ENCODE measurements at places on chromosomes 2 and 18.

DNA sequence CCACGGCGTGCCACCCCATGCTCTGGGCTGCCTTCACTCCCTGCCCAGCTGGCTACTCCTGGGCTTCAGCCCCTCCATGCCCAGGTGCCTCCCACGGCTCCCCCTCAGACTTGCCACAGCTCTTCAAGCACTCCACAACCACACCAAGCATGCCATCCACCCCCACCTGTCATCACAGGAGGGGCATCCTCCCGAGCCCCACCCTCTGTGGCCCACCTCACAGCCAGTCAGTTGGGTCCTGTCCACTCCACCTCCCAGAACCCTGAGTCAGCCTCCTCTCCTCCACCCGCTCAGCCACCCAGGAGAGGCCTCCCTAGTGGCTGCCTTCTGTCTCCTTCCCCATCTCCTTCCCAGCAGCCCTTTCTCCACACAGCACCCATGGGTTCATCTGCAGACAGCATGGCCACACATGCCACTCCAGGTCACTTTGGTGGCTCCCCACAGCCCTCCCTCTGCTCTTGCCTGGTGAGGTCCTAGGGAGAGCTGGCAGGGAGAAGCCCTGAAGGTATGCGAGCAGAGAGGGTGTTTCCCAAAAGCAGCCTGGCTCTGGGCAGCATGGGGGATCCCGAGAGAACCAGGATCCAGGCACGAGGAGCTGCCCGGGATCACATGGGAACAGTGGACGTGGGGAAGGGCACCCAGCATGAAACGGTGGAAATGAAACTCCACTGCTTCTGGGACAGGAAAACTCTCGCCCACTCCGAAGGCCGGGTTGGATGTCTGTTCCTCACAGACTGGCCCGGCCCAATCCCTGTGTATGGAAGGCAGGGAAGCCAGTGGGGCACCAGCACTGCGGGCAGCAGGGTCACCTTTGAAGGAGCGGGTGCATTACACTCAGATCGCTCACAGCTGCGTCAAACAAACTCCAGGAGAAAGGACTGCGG, 2.7 kb downstream of the LIMS2 start:
- DNase-seq = no peak

DNA sequence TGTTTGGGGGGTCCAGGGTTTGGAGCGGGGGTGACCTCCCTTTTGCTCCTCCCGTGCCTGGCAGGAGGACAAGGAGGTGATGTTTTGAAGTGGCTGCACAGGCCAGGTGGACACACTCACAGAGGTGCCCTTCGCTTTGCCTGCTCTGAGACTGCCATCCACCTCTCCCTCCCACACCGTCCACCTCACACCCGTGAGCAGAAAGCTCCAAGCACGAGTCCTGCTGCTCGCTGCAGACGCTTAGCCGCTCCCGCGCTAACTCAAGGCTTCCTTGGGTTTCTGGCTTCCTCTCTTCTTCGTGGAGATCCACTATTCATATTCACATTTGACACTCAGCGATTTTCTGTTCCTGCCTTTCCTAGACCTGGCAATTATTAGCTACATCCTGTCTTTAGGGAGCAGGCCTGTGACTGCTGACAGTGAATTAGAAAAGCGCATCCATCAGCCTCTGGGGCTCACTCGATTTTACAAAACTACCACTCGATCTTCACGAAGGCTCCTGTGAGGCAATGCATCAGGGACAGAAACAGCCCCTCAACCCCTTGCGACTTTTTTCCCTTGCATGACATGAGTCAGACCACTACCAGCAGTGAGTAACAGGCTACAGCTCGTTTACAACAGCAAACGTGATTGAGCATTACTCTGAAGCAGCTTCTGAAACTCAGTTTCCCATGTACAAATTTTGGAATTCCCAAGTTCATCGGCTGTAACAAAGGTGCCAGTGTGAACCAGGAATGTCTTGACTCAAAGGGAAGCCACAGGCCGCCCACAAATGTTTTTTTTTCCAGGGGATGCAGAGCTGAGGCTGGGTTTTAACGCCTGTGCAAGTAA, 238.7 kb upstream of the SOX11 start:
- DNase-seq = no peak

DNA sequence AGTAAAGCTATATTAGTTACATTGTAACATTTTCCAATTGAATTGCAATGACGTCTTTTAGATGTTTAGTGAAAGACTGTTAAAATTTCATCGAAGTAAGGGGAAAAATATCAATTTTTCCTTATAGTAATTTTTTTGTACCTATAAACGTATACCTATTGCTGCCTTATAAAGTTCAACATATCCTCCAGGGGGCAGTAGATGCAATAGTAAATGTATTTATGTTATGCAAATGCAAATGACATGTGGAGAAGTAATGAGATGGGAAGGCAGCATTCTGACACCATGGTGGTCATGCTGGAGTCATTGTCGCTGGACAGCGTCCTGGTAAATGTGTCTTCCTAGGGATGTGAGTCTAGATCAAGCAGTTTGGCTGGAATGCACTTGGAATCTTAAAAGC, 38.7 kb downstream of the MSTN start:
- no peak for DNase-seq

DNA sequence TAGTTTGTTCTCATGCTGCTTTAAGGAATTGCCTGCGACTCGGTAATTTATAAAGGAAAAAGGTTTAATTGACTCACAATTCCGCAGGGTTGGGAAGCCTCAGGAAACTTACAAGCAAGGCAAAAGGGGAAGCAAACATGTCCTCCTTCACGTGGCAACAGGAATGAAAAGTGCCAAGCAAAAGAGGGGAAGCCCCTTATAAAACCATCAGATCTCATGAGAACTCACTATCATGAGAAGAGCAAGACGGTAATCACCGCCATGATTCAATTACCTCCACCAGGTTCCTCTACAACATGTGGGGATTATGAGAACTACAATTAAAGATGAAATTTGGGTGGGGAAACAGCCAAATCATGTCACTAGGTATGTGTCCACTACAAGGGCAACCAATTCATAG, 53.9 kb downstream of the MAP4K3 start:
- no peak for DNase-seq

DNA sequence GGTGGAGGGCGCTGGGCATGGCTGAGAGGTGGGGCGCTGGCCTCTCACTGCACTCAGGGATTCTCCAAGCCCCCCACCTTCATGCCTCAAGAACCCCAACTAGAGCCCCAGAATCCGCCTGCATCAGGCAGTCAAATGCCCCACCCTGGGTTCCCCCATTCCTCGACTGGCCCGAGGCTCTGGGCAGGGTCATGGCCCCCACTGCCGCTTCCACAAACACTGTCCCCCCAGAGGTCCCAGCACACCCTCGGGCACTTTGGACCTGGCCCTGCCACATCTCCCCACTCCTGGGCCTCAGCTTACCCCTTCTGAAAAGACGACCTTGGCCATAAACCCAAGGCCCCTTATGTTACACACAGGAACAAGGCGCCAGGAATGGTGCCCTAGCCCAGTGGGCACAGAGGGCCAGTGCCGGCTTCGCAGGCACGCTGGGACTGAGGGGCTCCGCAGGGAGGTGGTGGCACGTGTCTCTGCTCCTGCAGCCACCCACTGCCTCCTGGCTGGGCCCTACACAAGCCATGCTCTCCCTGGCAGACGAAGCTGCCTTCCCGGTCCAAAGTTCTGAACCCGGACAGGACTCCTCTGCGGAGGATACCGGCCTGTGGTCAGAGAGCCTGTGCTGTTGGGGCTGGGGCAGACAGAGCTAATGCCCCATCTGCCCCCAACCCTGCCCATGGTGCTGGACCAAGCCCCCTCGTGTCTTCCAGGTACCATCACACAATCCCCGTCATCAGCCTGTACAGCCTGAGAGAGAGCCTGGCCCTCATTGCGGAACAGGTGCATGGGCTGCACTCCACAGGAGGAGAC, 6.8 kb downstream of the AGXT start:
- no peak for DNase-seq

- DNase-seq = no peak
Measured at GRCh38 chr18:25332002-25332401, 20.0 kb downstream of the ZNF521 start.

GRCh38 chr2:44843641-44844310, 97.7 kb upstream of the SIX3 start:
- DNase-seq = no peak

All from activated T-cell treated with anti-CD3 and anti-CD28 coated beads, Interleukin-2, amount 50 U/mL, for 48 hours (primary cell).